ENCODE measurements at places on chromosomes 6 and 20. TPM values are rescaled to one million over a fixed set of nuclear protein-coding genes. Genes with fewer than 3 reads are reported as not detected.

Gene GRIK2
- total RNA-seq = 0.61 TPM

Gene DEFB132
- not detected for total RNA-seq

Gene TRPC4AP
- total RNA-seq = 108 TPM

DNA sequence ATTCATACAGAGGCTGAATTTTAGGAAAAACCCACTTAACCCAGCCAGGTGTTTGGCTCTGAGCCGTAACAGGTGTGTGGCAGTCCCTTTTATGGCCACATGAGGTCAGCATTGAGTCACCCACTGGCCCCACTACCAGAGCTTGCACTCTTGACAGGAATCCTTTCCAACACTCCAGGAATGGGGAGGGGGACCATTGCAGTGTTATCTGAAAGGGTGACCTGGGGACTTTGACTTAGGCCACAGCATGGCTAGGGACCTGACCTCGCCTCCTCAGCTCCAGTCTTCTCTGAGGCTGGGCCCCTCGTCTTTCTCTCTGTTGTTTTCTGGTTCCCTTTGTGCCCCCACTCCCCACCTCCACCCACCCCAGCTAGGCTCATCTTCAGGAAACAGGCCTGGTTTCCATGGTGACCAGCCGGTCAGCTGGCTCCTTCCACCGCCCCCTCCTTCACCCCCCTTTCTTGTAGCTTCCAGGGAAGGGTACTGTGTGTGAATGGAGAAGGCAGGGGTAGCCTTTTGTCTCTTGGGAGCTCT, 2.1 kb upstream of the TMEM151B start:
- H3K27me3 ChIP-seq = no peaks in the 10 kb centered on the region
- H3K4me1 ChIP-seq = peaks cover 28% of the 10 kb centered on the region
- H3K36me3 ChIP-seq = no peaks in the 10 kb centered on the region
- no peak for DNase-seq
- no peak overlapping the region for H3K27ac ChIP-seq
- no peak overlapping the region for H3K4me3 ChIP-seq

DNA sequence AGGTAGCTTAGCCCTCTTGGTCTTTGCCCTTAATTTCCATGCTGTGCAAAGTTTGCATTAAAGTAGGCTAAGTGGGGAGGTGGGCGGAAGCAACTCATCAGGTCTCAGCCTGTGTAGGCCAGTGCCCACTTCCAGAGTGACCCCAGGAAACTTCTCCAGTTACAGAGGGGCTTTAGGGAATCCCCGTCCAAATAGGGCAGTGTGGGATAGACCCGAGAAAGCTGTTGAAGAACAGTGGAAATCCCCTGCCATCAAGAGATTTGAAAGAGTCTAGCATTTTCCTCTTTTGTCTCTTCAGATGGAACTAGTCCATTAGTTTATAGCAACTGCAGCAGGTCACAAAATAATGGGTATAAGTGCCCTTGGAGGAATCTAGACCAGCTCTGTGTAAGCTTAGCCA, 20.2 kb downstream of the SF3B5 start:
- H3K27me3 ChIP-seq = no peaks in the 10 kb centered on the region
- DNase-seq = no peak
- no peak overlapping the region for H3K4me3 ChIP-seq
- H3K27ac ChIP-seq = no peak overlapping the region
- no peaks in the 10 kb centered on the region for H3K4me1 ChIP-seq

GRCh38 chr20:47349365-47350180, 6.9 kb downstream of the ZMYND8 start:
- H3K36me3 ChIP-seq = no peaks in the 10 kb centered on the region
- peak overlapping the region; percentile 99 for H3K27ac ChIP-seq
- peaks cover 74% of the 10 kb centered on the region for H3K4me1 ChIP-seq
- no peak overlapping the region for H3K4me3 ChIP-seq
- no peak for DNase-seq

DNA sequence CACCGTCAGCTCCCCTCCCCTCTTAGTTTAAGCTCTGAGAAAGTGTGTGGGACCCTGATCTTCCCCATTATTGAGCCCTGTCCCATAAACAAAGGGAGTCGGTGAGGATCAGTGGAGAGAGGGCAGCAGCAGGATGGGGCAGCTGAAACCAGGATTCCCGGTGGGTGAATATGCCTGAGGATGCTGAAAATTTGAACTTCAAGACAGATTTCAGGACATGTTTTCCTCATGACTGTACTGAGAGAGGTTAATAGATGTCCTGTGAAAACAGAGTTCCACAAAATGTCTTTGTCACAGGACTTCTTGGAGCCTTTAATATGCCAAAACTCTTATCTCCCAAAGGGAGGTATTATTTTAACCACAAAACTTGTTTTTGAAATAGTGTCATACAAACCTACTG, 53.5 kb upstream of the SLC22A16 start:
- no peaks in the 10 kb centered on the region for H3K36me3 ChIP-seq
- no peaks in the 10 kb centered on the region for H3K4me1 ChIP-seq
- H3K27me3 ChIP-seq = no peaks in the 10 kb centered on the region
- H3K4me3 ChIP-seq = no peak overlapping the region
- H3K27ac ChIP-seq = no peak overlapping the region
- DNase-seq = no peak

DNA sequence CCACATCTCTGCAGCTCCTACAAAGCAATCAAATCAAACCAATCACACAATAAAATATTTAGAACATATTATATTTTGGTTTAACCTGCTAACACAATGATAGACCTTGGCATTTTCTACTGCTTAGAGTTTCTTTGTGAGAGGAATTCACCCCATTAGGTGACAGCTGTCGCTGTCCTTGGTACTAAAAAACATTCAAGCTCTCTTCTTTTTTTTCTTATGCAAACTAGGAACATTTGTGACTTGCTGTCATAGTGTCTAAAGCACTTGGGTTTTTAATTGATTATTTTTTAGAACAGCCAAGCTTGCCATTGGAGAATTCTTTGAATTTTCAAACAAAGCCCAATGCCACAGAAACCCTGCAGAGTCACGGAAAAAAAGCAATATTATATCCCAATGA, 46.4 kb downstream of the CNR1 start:
- DNase-seq = no peak
- H3K4me3 ChIP-seq = no peak overlapping the region
- H3K27ac ChIP-seq = no peak overlapping the region
- no peaks in the 10 kb centered on the region for H3K27me3 ChIP-seq

DNA sequence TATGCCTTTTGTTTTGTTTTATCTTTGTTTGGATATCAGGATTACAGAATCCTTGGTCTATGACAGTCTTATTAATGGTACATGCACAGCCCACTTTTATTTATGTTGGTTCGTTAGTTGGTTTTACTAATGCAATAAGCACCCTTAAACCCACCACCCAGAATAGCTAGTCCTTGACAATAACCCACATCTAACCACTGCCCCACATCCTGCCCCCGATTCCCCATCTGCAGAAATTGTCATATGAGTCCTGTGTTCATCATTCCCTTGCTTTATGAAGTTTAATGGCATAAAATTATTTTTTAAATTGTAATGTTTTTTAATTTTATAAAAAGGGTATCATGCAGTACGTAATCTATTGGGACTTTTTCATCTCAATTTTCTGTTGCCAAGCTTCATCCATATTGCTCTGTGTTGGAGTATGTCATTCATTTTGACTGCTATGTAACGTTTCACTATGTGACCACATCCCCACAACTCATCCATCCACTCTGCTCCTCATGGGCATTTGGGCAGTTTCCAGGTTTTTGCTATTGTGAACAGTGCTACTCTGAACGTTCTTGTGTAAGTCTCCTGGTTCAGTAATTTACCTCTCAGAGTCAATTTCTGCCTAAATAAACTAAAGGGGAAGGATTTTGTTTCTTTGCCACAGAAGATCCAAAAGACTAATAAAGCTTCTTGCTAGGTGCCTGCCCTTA, 150.4 kb downstream of the MRPL14 start:
- H3K4me3 ChIP-seq = no peak overlapping the region
- H3K36me3 ChIP-seq = no peaks in the 10 kb centered on the region
- H3K4me1 ChIP-seq = peaks cover 18% of the 10 kb centered on the region
- H3K27me3 ChIP-seq = no peaks in the 10 kb centered on the region
- no peak overlapping the region for H3K27ac ChIP-seq

GRCh38 chr6:106735136-106735633, 105.8 kb downstream of the QRSL1 start:
- no peaks in the 10 kb centered on the region for H3K4me1 ChIP-seq
- H3K36me3 ChIP-seq = no peaks in the 10 kb centered on the region
- DNase-seq = no peak
- H3K4me3 ChIP-seq = no peak overlapping the region
- H3K27me3 ChIP-seq = no peaks in the 10 kb centered on the region
- no peak overlapping the region for H3K27ac ChIP-seq

- H3K4me3 ChIP-seq = no peak overlapping the region
- no peaks in the 10 kb centered on the region for H3K36me3 ChIP-seq
- H3K4me1 ChIP-seq = no peaks in the 10 kb centered on the region
- DNase-seq = no peak
These were observed 94.3 kb downstream of the NKAIN2 start for GRCh38 chr6:123897965-123898364.
